HuH-7.5 (cell line): ENCODE measurements at places on chromosomes 6 and 20.

DNA sequence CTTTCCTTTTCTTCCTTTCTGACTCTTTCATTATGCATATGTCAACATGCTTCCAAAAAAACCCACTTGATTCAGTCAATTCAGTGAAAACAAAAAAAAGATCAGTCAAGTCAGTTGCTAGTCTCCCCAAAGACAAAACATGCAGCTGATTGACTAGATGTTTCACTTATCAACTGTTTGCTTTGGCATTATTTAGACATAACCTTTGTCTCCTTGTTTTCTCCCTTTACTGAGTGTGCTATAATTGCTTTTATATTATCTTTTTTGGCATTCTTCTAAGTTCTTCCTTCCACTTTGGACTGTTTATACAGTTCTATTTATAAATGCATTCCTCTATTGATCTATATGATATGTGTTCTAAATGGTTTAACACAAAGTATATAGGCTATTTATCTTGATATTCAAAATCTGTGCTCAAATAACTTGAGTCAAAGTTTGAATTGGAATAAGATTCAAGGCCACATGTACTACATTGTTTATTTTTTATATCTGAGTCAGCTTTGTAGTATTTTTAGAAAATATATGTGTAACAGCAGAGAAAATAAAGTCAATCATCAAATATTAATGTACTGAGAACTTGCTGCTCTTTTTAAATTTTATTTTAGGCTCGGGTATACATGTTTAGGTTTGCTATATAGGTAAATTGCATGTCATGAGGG, 260.5 kb downstream of the CENPW start:
- no peak for DNase-seq

DNA sequence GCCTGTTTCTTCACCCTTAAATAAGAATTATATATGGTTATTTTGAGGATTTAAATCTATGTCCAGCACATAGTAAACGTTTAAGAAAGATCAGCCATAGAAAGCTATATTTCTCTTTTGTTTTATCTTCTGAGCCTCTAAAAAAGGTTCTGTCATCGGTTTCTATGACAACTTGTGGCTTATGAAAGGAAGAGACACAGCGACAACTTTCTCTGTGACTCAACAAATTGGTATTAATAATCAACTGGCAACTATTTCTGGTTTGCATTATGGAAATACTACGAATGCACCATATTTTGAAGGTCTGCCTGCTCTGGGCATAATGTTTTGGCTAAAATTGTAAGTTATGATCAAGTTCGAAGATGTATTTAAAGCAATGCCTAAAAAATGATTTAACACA, 751.0 kb downstream of the CD109 start:
- no peak for DNase-seq

GRCh38 chr20:32036252-32036651, 15.8 kb upstream of the HCK start:
- no peak for DNase-seq

GRCh38 chr6:19587238-19587942, 249.8 kb upstream of the ID4 start:
- DNase-seq = no peak

GRCh38 chr20:38590676-38591473, 9.9 kb downstream of the ADIG start:
- no peak for DNase-seq

- no peak for DNase-seq
Measured at GRCh38 chr6:40706178-40706577, 119.0 kb upstream of the LRFN2 start.

DNA sequence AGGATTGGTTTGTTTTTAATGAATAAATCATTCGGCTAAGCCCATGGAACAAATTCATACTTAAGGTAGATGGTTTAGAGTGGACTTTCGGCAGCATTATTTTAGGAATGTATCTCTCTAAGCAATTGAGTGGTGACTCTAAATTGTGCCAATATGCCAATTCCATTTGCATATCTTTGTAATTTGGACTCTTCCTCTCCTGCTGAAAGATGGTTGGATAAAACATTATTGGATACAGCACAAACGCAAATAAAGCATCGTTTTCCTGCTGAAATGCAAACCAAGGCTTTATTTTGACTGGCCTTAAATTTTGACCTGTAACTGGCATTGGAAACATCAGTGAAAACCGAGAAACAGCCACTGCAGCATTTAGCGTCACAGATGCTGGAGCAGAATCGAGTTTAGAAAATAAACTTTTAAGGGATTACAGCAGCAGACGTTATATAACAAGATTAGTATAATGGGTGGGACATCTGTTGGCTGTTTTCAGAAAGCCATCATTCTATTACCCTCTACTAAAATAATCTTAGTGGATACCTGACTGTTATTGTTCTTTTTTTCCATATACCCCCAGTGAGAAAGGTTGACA, 726.0 kb downstream of the KIF16B start:
- no peak for DNase-seq

GRCh38 chr6:164286011-164286410, 871.5 kb downstream of the QKI start:
- no peak for DNase-seq

DNA sequence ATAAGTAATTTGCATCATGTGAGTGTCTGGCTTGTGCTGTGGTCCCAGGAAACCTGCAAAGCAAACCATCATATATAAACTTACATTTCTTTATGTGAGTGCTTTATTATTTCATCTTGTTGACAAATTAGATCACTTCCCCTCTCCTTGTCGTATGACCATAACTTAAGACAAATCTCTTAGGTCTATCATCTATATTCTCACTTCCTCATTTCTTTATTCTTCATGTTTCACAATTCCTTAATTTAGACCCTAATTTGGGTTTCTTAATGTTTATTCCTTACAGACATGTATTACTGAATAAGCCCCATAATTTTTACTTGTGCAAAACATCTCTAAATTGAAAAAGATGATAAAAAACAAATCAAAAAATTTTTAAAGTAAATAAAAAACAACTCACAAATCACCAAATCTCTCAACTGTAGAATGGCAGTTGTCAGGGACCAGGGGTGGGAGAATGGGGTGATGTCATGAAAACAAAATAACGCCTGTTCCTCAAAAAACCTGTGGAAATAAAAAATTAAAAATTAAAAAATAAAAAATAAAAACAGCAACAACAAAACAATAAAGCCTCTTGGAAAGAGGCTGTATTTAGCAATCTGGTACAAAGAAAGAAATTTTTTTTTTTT, 49.5 kb upstream of the FBXO30 start:
- no peak for DNase-seq

DNA sequence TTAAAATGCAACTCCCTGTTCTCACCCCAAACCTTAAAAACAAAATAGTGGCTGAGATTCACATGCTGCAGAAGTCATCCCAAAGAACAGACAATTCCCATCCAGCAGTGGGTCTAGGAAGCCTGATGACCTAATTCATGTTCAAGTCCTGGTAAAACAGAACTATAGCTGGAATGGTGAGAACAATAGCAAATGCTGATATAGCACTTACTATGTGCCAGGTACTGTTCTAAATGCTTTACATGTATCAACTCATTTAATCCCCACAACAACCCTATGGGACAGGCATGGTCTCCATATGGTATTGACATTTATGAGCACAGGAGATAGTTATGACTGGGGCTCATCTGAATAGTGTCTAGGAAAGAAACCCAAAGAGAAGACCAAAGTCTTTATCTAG, 5.6 kb downstream of the DDO start:
- DNase-seq = no peak

- no peak for DNase-seq
Measured at GRCh38 chr6:75842191-75842590, 93.2 kb downstream of the MYO6 start.

DNA sequence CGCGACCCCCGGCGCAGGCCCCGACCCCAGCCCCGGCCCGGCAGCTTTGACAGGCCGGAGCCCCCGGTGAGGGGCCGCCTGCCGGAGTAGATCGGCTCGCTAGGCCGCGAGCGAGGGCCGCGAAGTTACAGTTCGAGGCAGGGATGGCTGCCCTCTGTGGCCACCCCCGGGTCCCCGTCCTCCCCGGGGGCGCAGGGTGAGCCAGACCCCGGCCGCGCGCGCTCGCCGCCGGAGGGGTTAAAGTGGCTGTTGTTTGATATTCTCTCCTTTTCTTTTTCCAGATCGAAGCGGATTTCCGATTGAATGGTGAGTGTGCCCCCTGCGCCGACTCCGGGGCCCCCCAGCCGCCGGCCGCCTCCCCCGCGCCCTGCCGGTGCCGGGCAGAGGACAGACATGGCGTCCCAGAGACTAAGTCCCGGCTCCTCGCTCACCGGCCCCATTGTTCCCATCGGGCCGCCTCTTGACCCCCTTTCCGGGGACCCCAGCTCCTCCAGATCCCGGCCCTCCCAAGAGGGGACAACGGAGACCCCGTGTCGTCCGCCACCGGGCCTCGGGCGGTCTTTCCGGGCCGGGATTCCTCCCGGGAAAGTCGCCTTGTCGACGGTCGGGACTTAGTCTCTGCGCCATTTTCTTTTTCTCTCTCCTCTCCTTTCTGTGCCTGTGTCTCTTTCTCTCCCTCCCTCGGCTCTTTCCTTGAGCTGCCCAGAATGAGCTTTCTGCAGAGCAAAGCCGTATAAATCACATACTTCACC, 704 bp downstream of the TOP1 start:
- DNase-seq = peak; percentile 46

- DNase-seq = no peak
Measured at GRCh38 chr6:3409699-3410384, 47.0 kb downstream of the SLC22A23 start.

DNA sequence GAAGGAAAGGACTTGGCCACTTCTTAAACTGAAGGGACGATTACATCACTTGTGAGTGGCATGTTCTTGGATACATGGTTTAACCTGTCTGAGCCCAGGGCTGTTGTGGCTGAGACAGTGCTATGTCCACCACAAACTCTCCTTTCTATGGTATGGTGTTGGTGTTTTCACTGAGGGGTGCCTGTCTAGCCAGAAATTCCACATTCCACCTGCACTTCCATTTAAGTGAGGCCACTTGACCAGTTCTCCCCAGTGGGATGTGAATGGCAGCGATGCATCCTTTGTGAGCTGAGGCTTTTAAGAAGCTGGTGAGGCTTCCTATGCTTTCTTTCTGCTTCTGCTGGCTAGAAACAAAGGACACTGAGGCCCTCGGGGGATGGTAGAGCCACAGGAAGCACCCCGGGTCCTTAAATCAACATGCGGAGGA, 151.4 kb upstream of the CHD6 start:
- DNase-seq = no peak

- no peak for DNase-seq
Measured at GRCh38 chr6:158772851-158773371, 46.3 kb downstream of the EZR start.

GRCh38 chr20:39066471-39067242, 104.5 kb downstream of the DHX35 start:
- DNase-seq = no peak

- DNase-seq = no peak
Measured at GRCh38 chr6:141510803-141511202, 621.9 kb upstream of the GJE1 start.

DNA sequence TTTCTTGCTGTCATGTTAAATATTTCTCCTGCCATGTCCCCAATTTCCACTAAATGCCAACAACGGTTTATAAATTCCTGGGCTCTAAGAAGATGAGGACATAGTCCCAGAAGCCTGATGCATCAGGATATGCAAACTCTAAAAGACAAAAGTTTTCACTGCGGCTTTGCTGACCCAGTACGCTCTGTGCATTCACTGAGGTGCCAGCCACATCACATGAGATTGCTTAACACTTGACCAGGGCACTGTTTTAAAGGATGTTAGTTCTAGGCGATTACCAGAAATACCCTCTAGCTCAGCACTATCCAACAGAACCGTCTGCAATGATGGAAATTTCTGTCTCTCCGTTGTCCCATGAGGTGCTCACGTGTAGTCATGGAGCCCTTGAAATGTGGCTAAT, 19.9 kb upstream of the ADTRP start:
- no peak for DNase-seq

DNA sequence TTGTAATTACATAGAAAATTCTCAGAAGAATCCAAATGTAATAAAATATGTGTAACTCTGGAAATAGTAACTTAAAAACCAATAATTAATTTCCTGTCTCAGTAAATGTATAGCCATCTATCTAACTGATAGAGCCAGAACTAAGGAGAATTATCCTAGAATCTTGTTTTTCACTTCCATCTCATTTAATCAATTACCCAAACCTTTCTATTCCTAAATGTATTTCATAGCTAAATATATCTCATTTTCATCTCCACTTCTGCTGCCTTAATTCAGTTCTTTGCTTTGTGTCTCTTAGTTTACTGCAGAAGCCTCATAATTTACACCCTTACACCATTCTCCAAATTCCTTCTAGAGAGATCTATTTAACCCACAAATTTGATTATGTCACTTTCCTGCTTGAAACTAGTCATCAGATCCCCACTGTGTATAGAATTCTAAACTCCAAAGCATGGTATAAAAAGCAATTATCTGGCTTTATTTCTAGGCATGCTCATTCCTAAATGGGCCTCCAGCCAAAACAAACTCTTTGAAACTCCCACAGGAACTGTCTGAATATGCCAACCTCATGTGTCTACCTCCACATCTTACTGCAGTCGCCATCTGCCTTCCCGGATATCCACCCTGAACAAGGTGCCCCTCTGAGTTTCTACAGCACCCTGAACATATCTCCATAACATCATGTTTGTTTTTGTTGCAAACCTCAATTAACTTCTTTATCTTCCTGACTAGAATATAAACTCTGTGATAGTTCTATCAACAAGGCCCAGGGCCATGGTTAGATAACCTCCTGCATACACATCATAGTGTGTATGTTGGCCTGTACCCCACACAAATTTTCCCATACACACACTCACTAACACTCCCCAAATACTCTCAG, 70.5 kb upstream of the ADTRP start:
- no peak for DNase-seq

DNA sequence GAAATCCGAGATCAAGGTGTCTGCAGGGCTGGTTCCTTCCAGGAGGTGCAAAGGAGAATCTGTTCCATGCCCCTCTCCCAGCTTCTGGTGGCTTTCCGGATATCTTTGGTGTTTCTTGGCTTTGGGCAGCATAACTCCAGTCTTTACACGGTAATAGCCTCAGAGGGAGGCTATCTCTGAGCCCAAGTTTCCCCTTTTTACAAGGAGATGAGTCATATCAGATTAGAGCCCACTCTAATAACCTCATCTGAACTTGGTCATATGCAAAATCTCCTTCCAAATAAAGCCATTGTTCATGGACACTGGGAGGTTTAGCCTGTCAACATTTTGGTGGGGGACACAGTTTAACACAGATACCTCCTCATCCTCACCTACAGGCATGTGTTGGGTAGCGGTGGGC, 213.7 kb downstream of the ATXN1 start:
- DNase-seq = no peak

GRCh38 chr6:63556369-63556768, 15.9 kb upstream of the LOC128125822 start:
- no peak for DNase-seq

GRCh38 chr6:22394691-22395090, 97.9 kb upstream of the PRL start:
- no peak for DNase-seq

GRCh38 chr6:142887517-142887916, 57.5 kb downstream of the HIVEP2 start:
- no peak for DNase-seq

- DNase-seq = no peak
Measured at GRCh38 chr6:69795469-69796072, 1.2 kb downstream of the LMBRD1 start.
